Activated CD4-positive, alpha-beta T cell treated with anti-CD3 and anti-CD28 coated beads, Interleukin-2, Interleukin-4, amounts not matched to agents 100 ng/mL and 50 ng/mL, durations not matched to agents 16 hours and 8 hours (primary cell): ENCODE measurements at places on chromosomes 6 and 20.

DNA sequence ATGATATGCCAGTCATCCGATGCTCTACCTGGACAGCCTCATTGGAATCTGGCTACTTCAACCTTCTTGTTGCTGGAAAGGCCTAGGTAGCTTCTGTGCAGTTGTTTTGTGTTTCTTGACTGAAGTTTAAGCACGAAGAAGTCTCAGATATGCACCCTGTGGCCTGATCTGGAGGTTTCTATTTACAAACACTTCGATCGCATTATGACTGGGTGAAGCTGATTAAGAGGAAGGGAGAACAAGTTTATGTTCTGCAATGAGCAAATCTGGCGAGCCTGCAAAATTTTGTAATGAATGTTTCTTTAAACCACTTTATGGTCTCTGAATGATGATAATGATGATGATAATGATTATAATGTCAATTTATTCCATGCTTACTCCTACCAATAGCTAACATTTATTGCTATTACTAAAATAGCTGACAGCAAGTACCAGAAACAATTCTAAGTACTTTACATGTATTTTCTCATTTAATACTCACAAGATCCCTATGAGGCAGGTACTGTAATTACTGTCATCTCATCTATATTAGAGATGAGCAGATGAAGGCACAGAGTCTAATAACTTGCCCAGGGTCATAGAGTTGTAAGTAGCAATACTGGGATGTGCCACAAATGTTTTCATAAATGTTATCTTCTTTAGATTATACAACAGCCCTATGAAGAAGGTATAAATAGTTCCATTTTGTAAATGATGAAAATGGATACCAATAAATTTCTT lies 126.1 kb upstream of the UST start:
- DNase-seq = peak; percentile 74

DNA sequence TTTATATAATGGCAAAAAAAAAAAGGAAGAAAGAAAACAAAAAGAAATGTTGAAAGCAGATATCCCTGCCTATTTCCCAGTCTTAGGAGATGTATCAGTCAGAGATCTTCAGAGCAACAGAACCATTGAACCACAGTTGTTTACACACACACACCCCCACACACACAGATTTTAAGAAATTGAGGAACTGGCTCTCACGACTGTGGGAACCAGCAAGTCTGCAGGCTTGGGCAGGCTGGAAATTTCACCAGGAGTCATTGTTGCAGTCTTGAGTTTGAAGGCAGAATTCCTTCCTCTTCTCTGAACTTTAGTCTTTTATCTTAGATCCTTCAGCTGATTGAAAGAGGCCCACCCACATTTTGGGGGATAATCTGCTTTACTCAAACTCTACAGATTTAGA lies 380.9 kb downstream of the CDKAL1 start:
- no peak for DNase-seq

- no peak for DNase-seq
Observed at GRCh38 chr6:79152269-79152737, 74.2 kb upstream of the PHIP start.

DNA sequence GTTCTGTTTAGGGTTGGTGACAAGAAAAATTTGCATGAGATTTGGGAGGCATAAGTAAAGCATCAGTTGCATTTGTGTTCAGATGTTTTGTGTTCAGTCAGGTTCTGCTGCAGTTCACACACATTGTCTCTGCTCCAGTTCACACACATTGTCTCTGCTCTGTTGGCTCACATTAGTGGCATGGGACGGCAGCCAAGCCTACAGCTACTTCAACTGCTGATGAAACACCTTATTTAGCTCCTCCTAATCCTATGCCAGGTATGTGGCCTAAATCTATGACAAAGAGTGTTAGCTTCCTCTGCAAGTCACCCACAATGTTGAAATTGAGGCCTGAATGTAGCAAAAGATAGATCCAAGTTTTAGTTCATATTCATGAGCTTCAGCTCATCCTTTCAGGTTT lies 278.1 kb upstream of the SYNCRIP start:
- DNase-seq = no peak

GRCh38 chr6:17871189-17871519 lies 116.3 kb downstream of the KIF13A start:
- DNase-seq = no peak

GRCh38 chr20:63073738-63074065 lies 66.9 kb upstream of the BHLHE23 start:
- DNase-seq = no peak

DNA sequence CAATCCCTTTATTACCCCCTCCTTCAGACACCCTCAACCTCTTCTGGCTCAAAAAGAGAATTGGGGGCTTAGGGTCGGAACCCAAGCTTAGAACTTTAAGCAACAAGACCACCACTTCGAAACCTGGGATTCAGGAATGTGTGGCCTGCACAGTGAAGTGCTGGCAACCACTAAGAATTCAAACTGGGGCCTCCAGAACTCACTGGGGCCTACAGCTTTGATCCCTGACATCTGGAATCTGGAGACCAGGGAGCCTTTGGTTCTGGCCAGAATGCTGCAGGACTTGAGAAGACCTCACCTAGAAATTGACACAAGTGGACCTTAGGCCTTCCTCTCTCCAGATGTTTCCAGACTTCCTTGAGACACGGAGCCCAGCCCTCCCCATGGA lies 2.2 kb downstream of the TNF start:
- no peak for DNase-seq

- no peak for DNase-seq
Observed at GRCh38 chr6:56328728-56329090, 81.3 kb upstream of the COL21A1 start.

GRCh38 chr6:74280130-74280692 lies 584.2 kb downstream of the CD109 start:
- DNase-seq = no peak

- no peak for DNase-seq
Observed at GRCh38 chr6:30206799-30207618, 6.2 kb downstream of the TRIM26 start.

GRCh38 chr6:7684076-7684475 lies 41.8 kb upstream of the BMP6 start:
- DNase-seq = no peak

DNA sequence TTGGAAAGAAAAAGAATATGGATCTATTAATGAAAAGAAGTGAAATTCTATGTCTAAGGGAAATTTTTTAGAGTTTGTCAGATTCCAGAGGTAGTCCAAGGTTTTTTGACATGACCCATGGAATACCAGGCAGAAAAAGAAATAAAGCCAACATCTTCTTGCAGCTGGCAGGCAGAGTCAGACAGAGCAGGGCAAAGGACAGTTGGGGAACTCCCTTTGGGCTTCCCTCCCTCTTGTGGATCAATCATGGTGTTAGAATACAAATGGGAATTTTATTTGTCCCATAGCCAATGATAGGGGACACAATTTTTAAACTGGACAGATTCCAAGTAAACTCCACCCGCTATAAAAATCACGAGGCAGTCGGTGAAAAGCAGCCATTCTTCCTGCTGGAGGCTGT lies 92.1 kb upstream of the TAB2 start:
- DNase-seq = no peak

GRCh38 chr6:170294298-170294730 lies 3.4 kb upstream of the DLL1 start:
- DNase-seq = no peak

DNA sequence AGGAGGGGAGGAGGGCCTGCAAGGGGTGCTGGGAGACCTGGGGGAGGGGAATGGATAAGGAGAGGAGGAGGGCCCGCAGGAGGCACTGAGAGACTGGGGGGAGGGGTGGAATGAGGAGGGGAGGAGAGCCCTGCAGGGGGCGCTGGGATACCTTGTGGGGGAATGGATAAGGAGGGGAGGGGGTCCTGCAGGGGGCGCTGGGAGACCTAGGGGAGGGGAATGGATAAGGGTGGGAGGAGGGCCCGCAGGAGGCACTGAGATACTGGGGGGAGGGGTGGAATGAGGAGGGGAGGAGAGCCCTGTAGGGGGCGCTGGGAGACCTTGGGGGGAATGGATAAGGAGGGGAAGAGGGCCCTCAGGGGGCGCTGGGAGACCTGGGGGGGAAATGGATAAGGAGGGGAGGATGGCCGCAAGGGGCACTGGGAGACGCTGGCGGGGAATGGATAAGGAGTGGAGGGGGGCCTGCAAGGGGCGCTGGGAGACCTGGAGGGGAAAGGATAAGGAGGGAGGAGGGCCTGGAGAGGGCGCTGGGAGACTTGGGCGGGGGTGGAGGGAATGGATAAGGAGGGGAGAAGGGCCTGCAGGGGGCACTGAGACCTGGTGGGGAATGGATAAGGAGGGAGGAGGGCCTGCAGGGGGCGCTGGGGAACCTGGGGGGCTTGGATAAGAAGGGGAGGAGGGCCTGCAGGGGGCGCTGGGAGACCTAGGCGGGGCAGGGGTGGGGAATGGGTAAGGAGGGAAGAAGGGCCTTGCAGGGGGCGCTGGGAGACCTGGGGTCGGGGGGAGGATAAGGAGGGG lies 1.3 kb upstream of the CTCFL start:
- DNase-seq = peak; percentile 7

- no peak for DNase-seq
Observed at GRCh38 chr20:8652396-8652795, 416.5 kb upstream of the PLCB4 start.

DNA sequence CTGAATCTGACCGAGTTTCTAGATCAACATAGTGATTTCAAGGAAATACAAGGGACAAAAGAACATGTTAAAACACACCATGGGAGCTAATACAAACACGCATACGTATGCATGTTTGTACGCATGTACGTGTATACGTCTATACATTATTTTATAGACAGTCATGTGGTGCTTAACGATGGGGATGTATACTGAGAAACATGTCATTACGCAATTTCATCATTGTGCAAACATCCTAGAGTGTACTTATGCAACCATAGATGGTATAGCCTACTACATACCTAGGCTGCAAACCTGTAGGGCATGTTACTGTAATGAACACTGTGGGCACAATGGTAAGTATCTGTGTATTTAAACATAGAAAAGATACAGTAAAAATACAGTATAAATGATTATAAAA lies 25.0 kb upstream of the NELFCD start:
- DNase-seq = no peak

- DNase-seq = no peak
Observed at GRCh38 chr20:57973886-57974285, 254.6 kb downstream of the ANKRD60 start.

- DNase-seq = no peak
Observed at GRCh38 chr6:15246666-15247499, 1.0 kb downstream of the JARID2 start.

GRCh38 chr20:18662279-18663040 lies 74.6 kb downstream of the DTD1 start:
- DNase-seq = peak; percentile 9

DNA sequence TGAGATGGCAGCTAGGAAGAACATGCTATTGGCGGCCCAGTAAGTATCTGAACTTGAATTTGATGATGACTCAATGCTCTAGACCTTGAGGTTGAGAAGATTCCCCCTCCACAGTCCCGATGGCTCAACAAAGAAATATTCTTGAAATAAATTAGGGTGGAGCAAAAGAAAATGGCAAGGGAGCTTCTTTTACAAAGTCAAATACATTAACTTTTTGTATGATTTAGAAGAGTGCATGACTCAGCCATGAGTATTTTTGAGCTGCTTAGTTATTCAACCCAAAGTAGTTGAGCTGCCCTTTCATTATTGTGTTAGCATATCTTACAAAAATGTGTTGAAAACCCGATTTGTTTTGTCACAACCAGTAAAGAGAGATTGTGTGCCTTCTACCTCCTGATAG lies 7.6 kb downstream of the TFAP2C start:
- no peak for DNase-seq

- no peak for DNase-seq
Observed at GRCh38 chr6:151837223-151837622, 29.7 kb downstream of the ESR1 start.

- peak; percentile 50 for DNase-seq
Observed at GRCh38 chr6:16396497-16397319, 158.3 kb downstream of the GMPR start.

DNA sequence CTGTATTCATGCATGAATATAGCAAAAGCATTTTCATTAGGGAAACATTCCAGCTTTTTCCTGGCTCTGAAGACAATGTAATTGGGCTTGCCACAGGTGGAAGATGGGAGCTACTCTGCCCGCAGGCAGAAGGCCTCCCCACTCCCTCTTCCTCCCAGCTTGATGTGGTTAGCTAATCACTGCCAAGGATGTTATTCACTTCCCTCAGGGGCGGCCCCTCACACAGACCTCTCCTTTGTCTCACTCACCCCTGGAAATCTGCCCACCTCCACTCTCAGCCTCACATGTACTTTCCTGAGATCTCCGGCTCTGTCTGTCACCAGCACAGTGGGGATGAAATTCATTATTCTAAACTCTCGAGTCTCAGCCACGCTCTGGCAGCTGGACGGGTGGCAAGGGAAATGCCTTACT lies 100.7 kb downstream of the ANKRD60 start:
- DNase-seq = no peak

- DNase-seq = no peak
Observed at GRCh38 chr6:164048840-164049516, 634.5 kb downstream of the QKI start.

DNA sequence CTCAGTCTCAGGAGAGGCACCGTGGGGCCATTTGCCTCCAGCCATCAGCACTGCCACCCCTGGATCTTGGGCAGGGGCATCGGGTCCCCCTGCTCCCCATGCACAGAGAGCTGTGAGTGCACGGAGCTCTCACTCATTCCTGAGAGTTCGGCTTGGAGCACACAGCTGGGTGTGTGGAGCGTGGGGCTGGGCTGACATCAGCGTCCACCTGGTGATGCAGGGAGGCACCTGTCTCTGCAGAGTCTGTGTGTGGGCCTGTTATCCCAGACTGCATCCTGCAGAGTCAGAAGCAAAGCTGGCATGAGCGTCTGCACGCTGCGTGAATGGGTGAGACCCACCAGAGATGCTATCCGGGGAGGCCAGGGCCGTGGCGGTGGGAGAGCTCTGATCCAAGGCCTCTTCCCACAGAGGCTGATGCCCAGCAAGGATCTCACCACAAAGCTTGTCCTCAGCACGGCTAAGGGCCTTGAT lies 248.8 kb upstream of the AFDN start:
- DNase-seq = no peak

GRCh38 chr6:119484598-119484997 lies 135.0 kb upstream of the MAN1A1 start:
- no peak for DNase-seq

DNA sequence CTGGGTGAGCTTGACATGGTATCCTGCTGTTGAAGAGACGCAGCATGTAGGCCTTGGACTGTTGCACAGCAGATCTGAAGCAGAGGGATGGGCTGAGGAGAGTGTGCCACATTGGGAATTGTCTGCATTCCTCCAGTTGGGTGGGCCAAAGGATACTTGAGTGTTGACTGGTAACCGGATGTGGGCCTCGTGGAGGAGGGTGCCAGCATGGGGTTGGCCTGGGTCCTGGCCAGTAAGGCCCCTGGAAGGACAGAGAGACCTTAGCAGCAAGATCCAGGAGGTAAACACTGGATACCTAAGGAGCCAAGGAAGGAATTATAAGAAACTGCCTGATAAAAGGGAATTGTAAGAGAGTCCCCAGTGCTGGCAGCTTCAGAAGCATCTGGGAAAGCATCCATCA lies 76.9 kb downstream of the FIG4 start:
- no peak for DNase-seq

- no peak for DNase-seq
Observed at GRCh38 chr20:61835301-61835700, 230.4 kb downstream of the TAF4 start.

- DNase-seq = no peak
Observed at GRCh38 chr6:93858213-93858612, 438.9 kb upstream of the EPHA7 start.

GRCh38 chr6:151351146-151351700 lies 40.1 kb downstream of the ZBTB2 start:
- DNase-seq = no peak
